ENCODE measurements at places on chromosomes 13 and 19. TPM values are rescaled to one million over a fixed set of nuclear protein-coding genes. Genes with fewer than 3 reads are reported as not detected.

MIA gene
- total RNA-seq = 1.9 TPM

MATK gene
- total RNA-seq = 2.6 TPM

ZNF837 gene
- 1.5 TPM for total RNA-seq

DNA sequence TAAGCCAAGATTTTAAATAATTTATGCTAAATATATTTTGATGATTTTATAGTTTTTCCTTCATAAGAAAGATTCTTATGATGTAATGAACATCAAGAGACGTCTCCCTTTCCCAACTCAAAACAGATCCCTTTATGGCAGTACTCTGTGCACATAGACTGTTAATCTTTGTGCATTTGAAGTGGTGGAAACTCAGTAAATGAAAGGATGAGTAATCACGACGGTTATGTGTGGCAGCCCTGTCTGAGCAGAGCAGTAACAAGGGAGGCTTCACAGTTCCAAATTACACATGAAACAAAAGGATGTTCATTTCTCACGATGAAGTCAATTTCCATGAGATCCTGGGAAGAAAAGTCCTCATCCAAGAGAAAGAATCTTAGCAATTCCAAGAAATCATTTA, 498.1 kb downstream of the KLF5 start:
- peak; percentile 20 for DNase-seq

GRCh38 chr13:98794498-98794897, 42.0 kb upstream of the SLC15A1 start:
- DNase-seq = no peak

GRCh38 chr13:102984210-102984609, 82.0 kb downstream of the SLC10A2 start:
- DNase-seq = no peak
